Activated T-cell treated with anti-CD3 and anti-CD28 coated beads, Interleukin-2, amount 50 U/mL, for 72 hours (primary cell): ENCODE measurements at places on chromosomes 7 and 10. TPM values are rescaled to one million over a fixed set of nuclear protein-coding genes. Genes with fewer than 3 reads are reported as not detected.

DNA sequence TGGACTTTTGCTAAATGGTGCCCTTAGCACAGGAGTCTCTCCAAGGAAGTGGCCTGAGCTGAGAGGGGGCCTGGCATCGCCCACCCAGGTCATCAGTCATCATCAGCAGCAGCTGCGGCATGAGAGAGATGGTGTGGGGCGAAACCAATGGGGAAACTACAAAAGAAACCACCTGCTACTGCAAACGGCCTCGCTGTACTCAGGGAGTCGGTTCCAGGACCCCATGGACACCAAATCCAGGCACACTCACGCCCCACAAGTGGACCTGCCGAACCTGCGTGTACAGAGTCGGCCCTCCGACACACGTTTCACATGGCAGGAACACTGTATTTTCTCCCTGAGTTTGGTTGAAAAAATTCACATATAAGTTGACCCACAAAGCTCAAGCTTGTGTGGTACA, 37.8 kb downstream of the DIP2C start:
- DNase-seq = no peak
- no peaks in the 10 kb centered on the region for H3K4me1 ChIP-seq
- no peak overlapping the region for H3K27ac ChIP-seq
- no peaks in the 10 kb centered on the region for H3K36me3 ChIP-seq
- H3K4me3 ChIP-seq = no peak overlapping the region
- H3K27me3 ChIP-seq = peaks cover 7% of the 10 kb centered on the region

DNA sequence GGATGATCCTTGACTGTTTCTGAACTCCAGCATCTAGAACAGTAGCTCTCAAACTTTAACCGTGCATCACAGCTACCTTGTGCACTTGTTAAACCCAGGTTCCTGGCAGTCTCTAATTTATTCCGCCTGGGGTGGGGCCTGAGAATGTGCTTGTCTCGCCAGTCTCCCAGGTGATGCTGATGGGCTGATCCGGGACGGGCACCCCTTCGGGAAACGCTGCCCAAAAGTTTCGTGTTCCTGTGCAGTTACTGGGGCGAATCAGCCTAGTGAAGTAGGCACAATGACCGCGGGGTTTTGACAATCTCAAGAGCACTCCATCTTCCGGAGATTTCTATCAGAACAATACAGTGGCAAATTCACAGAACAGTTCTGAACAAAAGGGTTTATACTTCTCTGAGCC, 29.9 kb downstream of the ADCYAP1R1 start:
- H3K27me3 ChIP-seq = peaks cover 31% of the 10 kb centered on the region
- H3K4me1 ChIP-seq = no peaks in the 10 kb centered on the region
- DNase-seq = no peak
- no peaks in the 10 kb centered on the region for H3K36me3 ChIP-seq
- no peak overlapping the region for H3K27ac ChIP-seq

Gene WIPF3
- not detected for total RNA-seq

DNA sequence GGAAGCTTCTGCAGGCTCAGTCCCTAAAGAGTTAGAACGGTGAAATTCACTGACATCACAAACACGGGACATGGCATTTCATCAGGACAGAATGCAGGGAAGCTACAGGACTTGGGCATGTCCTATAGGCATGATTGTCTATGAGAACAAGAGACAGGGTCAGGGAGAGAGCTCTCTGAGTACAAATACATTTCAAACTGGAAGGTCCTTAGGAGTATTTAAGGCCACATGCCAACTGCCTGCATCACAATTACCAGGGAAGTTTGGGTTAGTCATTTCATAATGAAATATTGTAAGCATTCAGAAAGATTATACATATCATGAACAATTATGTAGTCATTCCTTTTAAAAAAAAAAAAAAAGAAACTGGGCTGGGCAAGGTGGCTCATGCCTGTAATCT, 71.3 kb downstream of the CREB3L2 start:
- H3K27ac ChIP-seq = peak overlapping the region; percentile 64
- DNase-seq = no peak
- peaks cover 10% of the 10 kb centered on the region for H3K36me3 ChIP-seq
- no peak overlapping the region for H3K4me3 ChIP-seq
- H3K4me1 ChIP-seq = peaks cover 43% of the 10 kb centered on the region

GRCh38 chr7:36210291-36210922, 57.4 kb downstream of the EEPD1 start:
- peaks cover 44% of the 10 kb centered on the region for H3K4me1 ChIP-seq
- no peak overlapping the region for H3K4me3 ChIP-seq
- no peak overlapping the region for H3K27ac ChIP-seq
- no peak for DNase-seq
- peaks cover 5% of the 10 kb centered on the region for H3K27me3 ChIP-seq
- peaks cover 2% of the 10 kb centered on the region for H3K36me3 ChIP-seq

- no peaks in the 10 kb centered on the region for H3K36me3 ChIP-seq
- H3K4me1 ChIP-seq = peaks cover 44% of the 10 kb centered on the region
- H3K4me3 ChIP-seq = peak overlapping the region; percentile 67
- peak; percentile 72 for DNase-seq
Observed at GRCh38 chr10:24465891-24466818, 257.2 kb downstream of the KIAA1217 start.

DNA sequence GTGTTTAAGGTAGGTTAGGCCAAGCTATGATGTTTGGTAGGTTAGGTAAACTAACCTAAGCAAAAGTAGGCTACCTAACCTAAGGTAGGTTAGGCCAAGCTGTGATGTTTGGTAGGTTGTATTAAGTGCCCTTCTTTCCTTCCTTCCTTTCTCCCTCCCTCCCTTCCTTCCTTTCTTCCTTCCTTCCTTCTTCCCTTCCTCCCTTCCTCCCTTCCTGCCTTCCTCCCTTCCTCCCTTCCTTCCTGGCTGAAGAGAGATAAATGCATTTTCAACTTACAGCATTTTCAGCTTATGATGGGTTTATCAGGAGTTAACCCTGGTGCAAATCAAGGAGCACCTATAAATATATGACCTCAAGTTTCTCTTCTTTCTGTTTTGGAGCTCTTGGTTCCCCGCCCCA, 56.2 kb downstream of the SND1 start:
- H3K36me3 ChIP-seq = peaks cover 27% of the 10 kb centered on the region
- H3K4me1 ChIP-seq = no peaks in the 10 kb centered on the region
- no peak for DNase-seq
- no peak overlapping the region for H3K27ac ChIP-seq
- no peak overlapping the region for H3K4me3 ChIP-seq

GRCh38 chr7:99374111-99375064, at the start of gene ARPC1B:
ARPC1B (plus strand) TSS chr7:99374730; CDS start chr7:99385715, 10,985 bp downstream.
- H3K36me3 ChIP-seq = peaks cover 3% of the 10 kb centered on the region
- no peaks in the 10 kb centered on the region for H3K27me3 ChIP-seq
- H3K4me3 ChIP-seq = peak within 1 kb of the TSS; percentile 87
- peak within 1 kb of the TSS; percentile 77 for H3K27ac ChIP-seq

GRCh38 chr7:118918556-118918955, 694.1 kb downstream of the ANKRD7 start:
- H3K4me3 ChIP-seq = no peak overlapping the region
- H3K4me1 ChIP-seq = no peaks in the 10 kb centered on the region
- H3K27me3 ChIP-seq = no peaks in the 10 kb centered on the region

Gene GPNMB
- total RNA-seq = 0.88 TPM

- peak overlapping the region; percentile 25 for H3K27ac ChIP-seq
- H3K4me1 ChIP-seq = peaks cover 32% of the 10 kb centered on the region
- peak; percentile 32 for DNase-seq
- no peaks in the 10 kb centered on the region for H3K27me3 ChIP-seq
Observed at GRCh38 chr10:63554657-63555056, 33.5 kb downstream of the REEP3 start.

- peaks cover 38% of the 10 kb centered on the region for H3K27me3 ChIP-seq
- no peak overlapping the region for H3K27ac ChIP-seq
- peaks cover 21% of the 10 kb centered on the region for H3K4me1 ChIP-seq
- no peak for DNase-seq
- H3K4me3 ChIP-seq = no peak overlapping the region
- H3K36me3 ChIP-seq = no peaks in the 10 kb centered on the region
Observed at GRCh38 chr10:70668454-70668970, 3.8 kb upstream of the ADAMTS14 start.

Gene CALHM1
- not detected for total RNA-seq

DNA sequence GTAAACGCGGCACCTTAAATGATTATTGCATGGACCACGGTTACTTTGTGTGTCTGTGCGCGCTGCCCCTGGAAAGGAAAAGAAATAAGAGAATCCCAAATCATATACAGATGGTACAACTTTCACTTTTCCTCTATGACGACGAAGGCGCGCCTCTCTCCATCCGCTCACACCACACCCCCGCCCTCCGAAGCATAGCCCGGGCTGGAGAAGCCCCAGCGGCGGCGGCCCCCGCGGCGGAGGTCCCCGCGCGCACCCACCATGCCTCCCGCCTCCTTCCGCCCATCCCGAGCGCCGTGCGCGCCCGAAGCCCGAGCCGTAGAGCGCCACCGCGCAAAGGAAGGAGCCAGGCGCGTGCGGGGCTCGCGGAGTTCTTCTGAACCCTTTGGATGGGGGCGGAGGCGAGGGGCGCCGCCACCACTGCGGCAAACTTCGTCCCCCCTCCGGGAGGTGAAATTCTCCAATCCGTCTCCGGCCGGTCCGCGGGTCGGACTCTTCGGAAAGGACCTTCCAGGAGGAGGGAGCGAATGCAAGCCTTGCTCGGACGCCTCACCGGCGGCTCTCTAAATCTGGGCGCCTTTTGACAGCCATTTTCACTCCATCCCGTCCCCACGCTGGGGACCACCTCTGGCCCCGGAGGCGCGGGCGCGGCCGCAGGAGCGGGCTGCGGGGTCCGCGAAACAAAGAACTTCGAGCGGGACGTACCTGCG, 588 bp downstream of the GLI3 start:
- peak overlapping the region; percentile 83 for H3K4me3 ChIP-seq
- peaks cover 8% of the 10 kb centered on the region for H3K4me1 ChIP-seq
- H3K27me3 ChIP-seq = peaks cover 82% of the 10 kb centered on the region
- H3K27ac ChIP-seq = no peak overlapping the region

- H3K36me3 ChIP-seq = no peaks in the 10 kb centered on the region
- H3K27me3 ChIP-seq = peaks cover 18% of the 10 kb centered on the region
- H3K4me3 ChIP-seq = no peak overlapping the region
- no peak overlapping the region for H3K27ac ChIP-seq
Observed at GRCh38 chr10:103514244-103514643, 20.7 kb downstream of the NEURL1 start.

- peak; percentile 56 for DNase-seq
- H3K4me3 ChIP-seq = no peak overlapping the region
Observed at GRCh38 chr7:151993977-151994676, 31.3 kb upstream of the GALNT11 start.

Gene FASTK
- total RNA-seq = 55.4 TPM

DNA sequence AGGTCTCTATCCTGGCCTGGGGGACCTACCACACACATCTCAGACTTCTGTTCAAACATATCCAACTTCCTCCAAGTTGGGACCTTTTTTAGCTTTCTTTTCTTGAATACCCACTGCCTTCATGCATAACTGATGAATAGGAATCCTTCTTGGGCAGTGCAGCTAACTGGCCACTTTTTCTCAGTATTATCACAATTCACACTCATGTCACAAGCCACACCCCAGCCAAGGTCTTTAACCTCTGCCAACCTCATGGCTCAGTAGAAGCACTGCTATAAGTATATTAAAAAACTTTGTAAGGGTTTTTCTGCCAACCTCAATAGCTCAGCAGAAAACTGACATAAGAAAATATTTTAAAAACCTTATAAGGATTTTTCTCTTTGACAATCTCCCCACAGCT, 44.5 kb downstream of the HHEX start:
- DNase-seq = no peak
- H3K4me1 ChIP-seq = no peaks in the 10 kb centered on the region
- H3K27ac ChIP-seq = no peak overlapping the region
- H3K27me3 ChIP-seq = no peaks in the 10 kb centered on the region
- H3K4me3 ChIP-seq = no peak overlapping the region
- H3K36me3 ChIP-seq = no peaks in the 10 kb centered on the region

DNA sequence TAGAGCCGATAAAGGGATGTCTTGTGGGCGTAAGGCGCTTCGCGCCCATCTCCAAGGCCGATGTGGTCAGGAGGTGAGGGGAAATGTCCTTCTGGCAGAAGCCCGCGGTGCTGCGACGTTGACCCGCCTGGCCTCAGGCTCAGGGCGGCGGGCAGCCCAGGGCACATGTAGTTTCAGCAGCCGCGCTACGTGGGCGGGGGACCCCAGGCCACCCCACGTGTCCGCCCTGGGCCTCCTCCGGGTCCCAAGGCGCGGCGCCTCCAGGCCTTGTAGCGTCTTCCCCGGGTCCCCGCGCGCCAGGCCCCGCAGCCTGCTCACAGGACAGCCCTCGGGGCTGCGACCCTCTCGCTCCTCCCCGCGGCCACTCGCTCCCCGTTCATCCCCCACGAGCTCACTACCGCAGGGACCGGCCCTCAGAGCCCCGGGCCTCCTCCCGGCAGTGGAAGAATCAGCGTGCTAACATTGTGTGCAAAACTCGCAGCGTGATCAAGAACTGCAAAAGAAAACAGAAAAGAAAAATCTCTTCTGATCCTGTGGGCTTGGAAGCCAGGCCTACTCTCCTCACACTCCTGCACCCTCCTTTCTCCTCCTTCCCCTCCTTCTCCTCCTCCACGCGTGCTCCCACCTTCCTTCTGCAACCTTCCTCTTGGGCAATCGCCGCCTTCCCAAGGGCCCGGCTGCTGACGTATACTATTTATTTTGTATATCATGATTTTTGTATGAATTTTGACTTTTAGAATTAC, 4.4 kb upstream of the TBX20 start:
- peaks cover 84% of the 10 kb centered on the region for H3K27me3 ChIP-seq
- peaks cover 21% of the 10 kb centered on the region for H3K4me1 ChIP-seq
- H3K4me3 ChIP-seq = peak overlapping the region; percentile 53
- no peak for DNase-seq
- peaks cover 1% of the 10 kb centered on the region for H3K36me3 ChIP-seq
- H3K27ac ChIP-seq = peak overlapping the region; percentile 80

DNA sequence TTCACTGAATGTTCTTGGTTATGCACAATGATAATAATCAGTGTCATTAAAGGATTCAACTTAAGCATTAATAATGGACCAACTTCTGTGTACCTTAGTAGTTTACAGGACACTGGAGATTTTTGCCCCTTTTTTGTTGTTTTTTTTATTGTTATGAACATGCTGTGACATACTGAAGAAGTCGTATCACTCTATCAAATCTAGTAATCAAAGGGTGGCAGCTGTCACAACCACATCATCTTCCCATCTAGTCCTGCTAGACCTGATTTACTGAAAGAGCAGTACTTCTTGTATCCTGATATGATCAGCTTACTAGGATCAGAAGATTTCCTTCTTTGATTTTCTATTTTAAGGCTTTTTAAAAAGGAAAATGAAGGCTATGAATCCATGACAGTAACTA, 504.6 kb upstream of the CELF2 start:
- H3K36me3 ChIP-seq = no peaks in the 10 kb centered on the region
- H3K4me3 ChIP-seq = no peak overlapping the region
- H3K4me1 ChIP-seq = no peaks in the 10 kb centered on the region
- H3K27me3 ChIP-seq = peaks cover 31% of the 10 kb centered on the region
- H3K27ac ChIP-seq = no peak overlapping the region

GRCh38 chr7:91064938-91065337, 199.3 kb upstream of the FZD1 start:
- no peak overlapping the region for H3K4me3 ChIP-seq
- no peaks in the 10 kb centered on the region for H3K4me1 ChIP-seq
- DNase-seq = no peak
- H3K27ac ChIP-seq = no peak overlapping the region
- H3K36me3 ChIP-seq = no peaks in the 10 kb centered on the region

GRCh38 chr7:151410405-151411390, 860 bp upstream of the WDR86 start:
- no peak overlapping the region for H3K27ac ChIP-seq
- H3K27me3 ChIP-seq = peaks cover 39% of the 10 kb centered on the region
- H3K4me1 ChIP-seq = peaks cover 51% of the 10 kb centered on the region
- no peak for DNase-seq
- H3K36me3 ChIP-seq = peaks cover 3% of the 10 kb centered on the region
